Mesothelial cell of epicardium (in vitro differentiated cells): ENCODE measurements at places on chromosomes 13 and 19.

DNA sequence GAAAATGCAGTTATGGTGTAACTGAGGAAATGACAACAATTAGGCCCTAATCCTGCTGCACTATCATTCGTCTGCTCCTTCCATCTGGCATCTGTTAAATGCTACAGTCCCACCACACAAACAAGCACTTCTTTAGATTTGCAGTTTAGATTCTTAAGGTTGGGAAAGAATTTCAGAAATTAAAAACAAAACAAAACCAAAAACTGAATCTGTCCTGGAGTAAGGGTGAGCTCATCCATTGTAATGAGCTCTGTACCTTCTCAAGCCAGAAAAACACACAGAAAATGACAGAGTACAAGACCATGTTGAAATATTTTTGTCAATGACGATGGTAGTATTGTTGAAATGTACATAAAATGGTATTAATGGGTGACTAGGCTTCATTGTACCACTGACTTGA is 28.3 kb downstream of the SMAD9 start:
- no peak for DNase-seq

DNA sequence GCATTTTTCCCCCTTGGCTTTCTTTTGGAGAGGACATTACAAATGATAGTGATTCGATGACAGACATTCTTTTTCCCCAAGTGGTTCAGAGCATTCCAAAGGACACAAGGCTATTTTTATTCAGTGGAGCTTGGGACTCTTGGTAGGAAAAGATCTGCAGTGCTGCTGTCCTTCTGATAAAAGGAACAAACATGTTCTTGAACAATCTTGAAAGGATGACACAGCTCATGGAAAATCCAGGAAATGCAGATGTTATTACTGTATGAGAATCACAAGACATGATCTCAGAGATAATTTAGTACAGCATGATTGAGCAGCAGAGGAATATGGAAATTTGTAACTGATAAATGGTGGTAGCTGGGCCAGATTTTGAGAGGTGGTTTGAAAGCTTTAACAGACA is 96.2 kb upstream of the RFC3 start:
- no peak for DNase-seq

GRCh38 chr19:39752795-39753194 is 15.0 kb upstream of the CLC start:
- no peak for DNase-seq

DNA sequence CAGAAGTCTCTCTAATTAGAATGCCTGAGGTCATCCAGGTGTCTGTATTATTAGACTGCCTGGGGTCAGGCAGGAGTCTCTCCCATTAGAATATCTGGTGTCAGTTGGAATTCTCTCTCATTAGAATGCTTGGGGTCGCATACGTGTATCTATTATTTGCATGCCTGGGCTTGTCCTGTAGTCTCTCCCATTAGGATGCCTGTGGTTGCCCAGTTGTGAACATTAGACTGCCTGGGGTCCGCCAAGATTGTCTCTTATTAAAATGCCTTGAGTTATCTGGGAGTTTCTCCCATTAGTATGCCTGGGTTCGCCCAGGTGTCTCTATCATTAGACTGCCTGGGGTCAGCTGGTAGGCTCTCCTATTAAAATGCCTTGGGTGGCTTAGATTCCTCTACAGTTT is 1494.7 kb downstream of the UQCRFS1 start:
- DNase-seq, result no peak

GRCh38 chr19:32829345-32829896 is 40.1 kb downstream of the SLC7A9 start:
- no peak for DNase-seq

- DNase-seq, result no peak
These were observed 314.3 kb downstream of the SLITRK1 start for GRCh38 chr13:83568019-83568418.
